Activated naive CD8-positive, alpha-beta T cell treated with anti-CD3 and anti-CD28 coated beads, Interleukin-2, amount 10 ng/mL, durations not matched to agents 7 days and 5 days (primary cell): ENCODE measurements at places on chromosomes 3 and 15.

DNA sequence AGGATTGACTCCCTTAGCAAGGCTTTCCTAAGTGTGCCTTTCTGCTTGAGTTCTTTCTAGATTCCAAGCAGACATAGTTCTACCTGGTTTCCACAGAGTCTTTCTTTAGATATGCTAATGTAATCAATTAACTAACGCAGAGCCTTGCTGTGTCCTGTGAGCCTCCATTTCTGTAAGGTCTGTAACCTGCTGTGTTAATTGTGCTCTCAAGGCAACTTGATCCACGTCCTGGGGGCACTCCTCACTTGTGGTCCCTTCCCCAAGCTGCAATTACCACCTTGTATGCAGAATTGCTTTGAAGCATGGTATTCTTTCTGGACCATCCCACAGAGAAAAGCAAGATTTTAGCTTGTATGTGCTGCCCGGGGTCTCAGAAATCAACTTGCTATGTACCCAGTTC, 29.5 kb upstream of the THSD4 start:
- no peak for DNase-seq

DNA sequence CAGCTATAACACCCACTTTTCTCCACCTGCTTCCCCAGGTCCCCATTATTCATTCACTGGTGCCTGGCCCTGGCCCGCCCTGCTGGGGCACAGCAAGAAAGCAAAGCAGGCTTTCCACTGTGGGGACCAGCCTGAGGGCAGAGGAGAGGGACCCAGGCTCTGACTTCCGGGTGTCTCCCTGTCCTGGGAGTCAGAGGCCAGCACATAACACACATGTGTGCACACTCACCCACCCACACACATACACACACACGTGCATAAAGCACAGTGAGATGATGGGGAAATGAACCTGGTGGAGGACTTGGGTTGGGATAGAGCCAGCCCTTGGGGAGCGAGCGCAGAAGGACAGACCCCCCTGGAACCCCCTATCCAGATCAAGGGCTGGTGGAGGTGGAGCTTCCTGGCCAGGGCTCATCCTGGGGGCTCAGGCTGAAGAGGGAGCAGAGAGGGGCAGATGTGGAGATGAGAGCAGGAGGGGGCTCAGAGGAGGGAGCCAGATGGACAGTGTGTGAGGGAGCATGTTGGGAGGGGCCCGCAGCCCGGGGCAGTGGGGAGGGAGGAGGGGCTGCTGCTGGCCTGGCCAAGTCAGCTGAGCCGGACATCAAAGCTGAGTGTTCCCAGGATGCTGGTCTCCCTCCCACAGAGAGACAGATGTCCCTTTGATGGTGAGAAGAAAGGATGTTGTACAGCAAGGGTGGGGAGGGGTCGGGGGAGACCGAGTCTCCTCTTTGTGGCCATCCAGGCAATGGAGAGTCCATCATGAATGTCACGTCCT, 78.2 kb downstream of the LINGO1 start:
- no peak for DNase-seq

DNA sequence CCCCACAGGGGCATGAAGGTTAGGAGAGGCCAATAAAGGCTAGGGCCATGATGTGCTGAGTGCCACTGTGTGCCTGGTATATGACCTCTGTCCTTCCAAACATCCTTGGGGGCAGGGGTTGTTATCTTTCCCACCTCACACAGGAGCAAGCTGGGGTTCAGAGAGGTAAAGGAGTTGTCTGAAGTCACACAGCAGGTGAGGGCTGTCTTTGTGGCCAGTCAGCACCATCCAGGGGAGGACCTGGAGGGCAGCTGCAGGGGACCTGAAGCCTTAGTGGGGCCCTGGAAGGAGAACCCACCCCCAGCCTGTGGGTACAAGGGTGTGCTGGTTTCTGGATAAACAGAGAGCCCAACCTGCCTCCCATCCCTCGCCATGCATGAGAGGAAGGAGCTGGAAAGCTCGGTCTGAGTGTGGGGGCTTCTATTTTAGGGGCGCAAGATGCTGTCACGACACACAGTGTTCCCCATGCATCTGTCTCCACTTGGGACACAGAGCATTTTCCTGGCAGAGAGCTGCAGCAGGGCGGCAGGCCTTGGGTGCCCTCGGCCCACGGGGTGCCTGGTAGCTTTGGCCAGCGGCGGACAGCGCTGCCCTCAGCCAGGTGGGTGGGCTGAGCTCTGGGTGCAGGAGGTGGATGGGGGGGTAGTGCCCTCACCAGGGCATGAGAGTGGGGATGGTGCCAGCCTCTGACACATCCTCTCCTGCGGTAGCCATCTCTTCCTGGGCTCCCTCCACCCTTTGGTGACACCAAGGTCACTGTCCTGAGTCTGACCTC, 14.7 kb downstream of the IQSEC1 start:
- no peak for DNase-seq

DNA sequence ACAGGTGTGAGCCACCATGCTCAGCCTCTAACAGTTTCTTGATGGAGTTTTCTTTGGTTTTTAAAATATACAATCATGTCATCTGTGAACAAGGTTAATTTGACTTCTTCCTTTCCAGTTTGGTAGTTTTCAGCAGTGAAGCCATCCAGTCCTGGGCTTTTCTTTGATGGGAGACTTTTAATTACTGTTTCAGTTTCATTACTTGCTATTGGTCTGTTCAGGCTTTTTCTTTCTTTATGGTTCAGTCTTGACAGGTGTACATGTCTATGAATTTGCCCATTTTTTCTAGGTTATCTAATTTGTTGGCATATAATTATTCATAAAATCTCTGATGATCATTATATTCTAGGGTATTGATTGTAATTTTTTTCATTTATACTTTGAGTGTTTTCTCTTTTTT, 36.8 kb downstream of the PFN2 start:
- DNase-seq: no peak

DNA sequence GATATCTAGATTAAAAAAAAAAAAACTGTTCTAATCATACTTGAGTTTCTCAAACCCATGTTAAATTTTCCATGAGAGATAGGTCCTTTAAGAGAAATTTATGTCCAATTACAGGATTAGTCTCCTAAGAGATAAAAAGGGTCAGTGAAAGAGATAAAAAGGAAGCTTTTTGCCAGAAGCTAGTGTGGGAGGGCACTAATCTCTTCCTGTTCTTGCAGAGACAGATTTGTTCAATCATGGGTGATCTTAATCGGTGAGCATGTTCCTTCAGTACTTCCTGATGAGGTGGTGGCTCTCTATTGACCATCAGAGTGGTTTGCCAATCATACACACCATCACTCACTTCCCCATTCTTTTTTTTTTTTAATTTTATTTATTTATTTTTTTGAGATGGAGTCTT, 16.9 kb upstream of the LPP start:
- no peak for DNase-seq

GRCh38 chr3:25572919-25573385, 91.8 kb downstream of the TOP2B start:
- no peak for DNase-seq

GRCh38 chr15:61088675-61089074, 140.4 kb downstream of the RORA start:
- DNase-seq: no peak

GRCh38 chr15:99476413-99477222, 89.2 kb upstream of the MEF2A start:
- DNase-seq: peak; percentile 70

DNA sequence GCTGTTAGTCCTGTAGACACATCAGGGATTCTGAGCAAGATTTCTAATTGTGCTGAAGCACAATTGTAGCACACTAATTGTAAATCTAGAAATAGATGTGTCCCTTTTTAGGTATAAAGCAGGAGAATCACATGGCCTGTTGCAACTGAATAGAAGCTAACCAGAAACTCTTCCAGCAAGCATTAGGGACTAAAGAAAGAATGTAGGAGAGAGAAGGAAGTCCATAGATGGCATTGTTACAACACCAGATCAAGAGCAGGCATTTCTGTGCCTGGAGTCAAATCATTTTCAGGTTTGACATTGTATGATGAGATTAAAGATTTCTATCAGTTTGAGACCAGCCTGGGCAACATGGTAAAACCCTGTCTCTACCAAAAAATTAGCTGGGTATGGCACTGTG, 27.4 kb downstream of the CALML4 start:
- DNase-seq: no peak

DNA sequence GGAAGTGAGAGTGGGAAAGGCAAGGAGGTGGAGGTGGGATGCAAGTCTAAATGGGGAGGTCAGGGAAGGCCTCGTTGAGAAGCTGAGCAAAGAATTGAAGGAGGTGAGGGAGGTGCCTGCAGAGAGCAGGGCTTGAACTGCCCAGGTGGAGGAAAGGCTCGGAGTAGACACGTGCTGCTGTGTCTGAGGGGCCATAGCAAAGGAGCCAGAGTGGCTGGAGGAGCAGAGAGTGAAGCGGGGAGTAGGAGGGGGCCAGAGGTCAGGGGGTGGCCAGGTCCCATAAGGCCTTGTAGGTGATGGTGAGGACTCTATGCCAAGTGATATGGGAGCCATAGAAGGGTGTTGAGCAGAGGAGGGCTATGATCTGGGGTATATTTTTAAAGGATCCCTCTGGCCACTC, 21.4 kb upstream of the HRH1 start:
- DNase-seq: no peak

GRCh38 chr15:92693691-92694331, 38.2 kb upstream of the FAM174B start:
- DNase-seq: no peak

GRCh38 chr15:40792394-40792793, 14.5 kb upstream of the ZFYVE19 start:
- DNase-seq: no peak

DNA sequence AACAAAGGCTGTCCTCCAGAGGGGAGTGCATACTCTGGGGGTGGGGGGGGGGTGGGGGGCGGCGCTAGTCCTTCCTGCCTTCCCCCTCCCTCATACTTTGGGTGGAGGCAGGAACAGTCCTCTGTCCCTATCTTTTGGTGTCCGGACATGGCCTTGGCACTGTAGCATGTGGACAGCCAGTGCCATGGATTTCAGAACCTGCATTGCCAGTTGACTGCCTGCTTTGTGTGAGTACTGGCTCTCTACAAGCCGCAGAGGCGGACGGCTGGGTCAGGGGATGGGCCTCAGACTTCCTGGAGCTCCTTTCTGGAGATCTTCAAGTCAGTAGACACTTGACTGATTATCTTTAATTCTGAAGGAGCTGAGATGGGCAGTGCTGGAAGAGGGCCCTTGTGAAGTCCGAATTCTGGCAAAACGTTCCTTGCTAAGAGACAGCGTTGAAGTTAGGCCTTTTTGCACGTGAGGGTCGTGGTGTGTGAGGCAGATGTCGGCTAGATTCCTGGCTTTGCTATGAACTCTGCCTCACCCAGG, 2.5 kb downstream of the CLDN11 start:
- DNase-seq: no peak

DNA sequence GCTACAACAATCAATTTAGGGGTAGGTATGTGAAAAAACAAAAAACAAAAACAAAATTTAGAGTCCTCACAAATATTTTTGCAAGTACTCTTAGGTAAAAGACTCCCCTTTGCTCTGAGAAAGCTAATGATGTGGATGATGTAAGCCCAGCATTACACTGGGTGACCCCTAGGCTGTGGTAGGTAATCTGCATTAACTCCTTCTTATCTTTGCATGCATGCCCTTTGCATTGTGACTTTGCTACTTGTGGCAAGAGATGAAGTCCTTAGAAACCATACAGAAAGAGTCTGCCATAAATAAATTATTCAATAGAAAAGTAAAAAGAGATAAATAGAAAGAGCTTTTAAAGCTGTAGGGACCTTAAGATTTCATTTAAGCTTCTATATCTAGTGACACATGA, 159.7 kb upstream of the MBNL1 start:
- no peak for DNase-seq

DNA sequence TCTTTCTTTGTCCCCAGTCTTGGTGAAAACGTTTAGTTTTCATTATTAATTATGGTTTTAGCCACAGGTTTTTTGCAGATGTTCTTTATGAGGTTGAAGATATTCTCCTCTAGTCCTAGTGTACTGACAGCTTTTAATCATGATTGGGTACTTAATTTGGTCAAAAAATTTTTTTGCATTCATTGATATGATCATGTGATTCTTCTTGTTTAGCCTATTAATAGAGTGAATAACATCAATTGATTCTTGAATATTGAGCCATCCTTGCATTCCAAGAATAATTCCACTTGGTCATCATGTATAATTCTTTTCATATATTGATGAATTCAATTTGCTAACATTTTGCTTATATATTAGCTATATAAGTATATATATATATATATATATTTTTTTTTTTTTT, 46.1 kb downstream of the IL16 start:
- no peak for DNase-seq
